ENCODE measurements at places on chromosomes 7 and 10.

DNA sequence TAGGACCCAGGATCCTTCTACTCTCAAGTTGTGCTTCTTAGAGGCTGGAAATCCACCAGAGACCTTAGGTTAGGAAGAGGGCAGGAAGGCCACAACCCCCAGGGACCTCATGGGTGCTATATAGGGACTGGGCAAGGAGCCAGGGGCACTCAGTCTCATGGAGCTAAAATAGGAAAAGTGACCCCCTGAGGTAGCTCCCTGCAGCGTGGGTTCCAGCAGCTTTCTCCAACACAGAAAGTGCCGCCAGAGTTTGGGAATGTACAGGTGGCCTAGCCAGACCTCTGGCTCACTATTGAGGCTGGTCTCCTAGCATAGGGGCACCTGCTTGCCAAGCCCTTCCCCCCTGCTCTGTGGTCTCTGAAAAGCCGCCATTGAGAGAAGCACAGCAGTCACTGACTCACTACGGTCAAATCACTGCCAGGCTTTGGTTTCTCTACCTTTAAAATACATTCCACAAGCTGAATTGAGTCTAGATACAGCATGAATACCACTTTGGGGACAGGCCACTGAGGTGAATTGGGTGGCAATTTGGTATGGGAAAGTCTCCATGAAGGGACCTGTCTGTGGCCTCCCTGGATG, 333.2 kb upstream of the PODXL start:
- no peak for DNase-seq

GRCh38 chr10:119642556-119643111, 8.5 kb upstream of the BAG3 start:
- no peak for DNase-seq

DNA sequence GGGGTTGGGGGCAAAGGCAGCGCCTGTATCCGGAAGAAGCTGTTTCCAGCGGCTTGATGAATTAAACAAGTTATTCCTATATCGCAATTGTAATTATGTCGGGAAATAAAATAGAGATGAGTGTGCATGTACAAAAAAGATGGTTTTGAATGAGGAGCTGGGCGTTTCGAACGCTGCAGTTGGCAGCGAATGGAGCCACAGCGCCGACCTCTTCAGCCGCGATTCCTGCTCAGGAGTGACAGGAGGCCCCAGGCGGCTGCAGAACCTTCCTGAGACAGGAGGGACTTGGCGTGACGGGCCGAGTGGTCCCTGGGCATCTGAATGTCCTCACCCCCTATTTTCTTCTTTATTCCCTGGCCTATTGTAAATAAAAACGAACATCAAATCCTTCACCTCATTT, 184.9 kb downstream of the DNAJB6 start:
- DNase-seq, result no peak

GRCh38 chr10:62016623-62017490, 115.4 kb downstream of the ARID5B start:
- DNase-seq, result no peak

DNA sequence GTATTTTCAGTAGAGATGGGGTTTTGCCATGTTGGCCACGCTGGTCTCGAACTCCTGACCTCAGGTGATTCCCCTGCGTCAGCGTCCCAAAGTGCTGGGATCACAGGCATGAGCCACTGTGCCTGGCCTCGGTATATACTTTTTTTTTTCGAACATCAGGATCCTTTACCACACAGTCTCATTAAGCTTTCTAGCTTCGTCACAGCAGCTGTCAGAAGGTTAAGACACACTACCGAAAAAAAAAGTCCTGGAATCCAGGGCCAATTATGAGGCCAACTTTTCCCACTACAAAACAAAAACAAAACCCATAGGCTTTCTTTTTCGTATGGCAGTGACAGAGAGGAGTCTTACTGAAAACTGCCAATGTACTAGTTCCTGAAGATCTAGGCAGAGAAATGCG, 30.7 kb downstream of the ZC3HC1 start:
- no peak for DNase-seq

- DNase-seq, result no peak
Measured at GRCh38 chr10:60086862-60087261, 180.5 kb upstream of the CCDC6 start.

DNA sequence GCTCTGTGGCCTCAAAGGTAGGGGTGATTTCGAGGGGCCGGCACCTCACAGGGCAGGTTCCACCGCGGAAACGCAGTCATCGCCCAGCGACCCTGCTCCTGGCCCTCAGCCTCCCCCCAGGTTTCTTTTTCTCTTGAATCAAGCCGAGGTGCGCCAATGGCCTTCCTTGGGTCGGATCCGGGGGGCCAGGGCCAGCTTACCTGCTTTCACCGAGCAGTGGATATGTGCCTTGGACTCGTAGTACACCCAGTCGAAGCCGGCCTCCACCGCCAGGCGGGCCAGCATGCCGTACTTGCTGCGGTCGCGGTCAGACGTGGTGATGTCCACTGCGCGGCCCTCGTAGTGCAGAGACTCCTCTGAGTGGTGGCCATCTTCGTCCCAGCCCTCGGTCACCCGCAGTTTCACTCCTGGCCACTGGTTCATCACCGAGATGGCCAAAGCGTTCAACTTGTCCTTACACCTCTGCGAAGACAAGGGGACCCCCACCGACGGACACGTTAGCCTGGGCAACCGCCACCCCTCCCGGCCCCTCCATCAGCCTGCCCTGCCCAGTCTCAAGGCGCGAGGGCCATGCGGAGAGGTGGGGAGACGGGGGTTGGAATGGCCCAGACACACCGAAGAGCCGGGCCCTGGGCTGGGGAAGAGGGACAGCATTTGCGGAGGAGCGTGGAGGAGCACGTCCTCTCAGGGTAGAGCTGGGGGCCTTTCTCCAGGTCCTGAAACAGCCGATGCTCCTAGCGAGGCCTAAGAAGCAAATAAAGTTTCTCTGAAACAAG, 6.0 kb downstream of the SHH start:
- no peak for DNase-seq

DNA sequence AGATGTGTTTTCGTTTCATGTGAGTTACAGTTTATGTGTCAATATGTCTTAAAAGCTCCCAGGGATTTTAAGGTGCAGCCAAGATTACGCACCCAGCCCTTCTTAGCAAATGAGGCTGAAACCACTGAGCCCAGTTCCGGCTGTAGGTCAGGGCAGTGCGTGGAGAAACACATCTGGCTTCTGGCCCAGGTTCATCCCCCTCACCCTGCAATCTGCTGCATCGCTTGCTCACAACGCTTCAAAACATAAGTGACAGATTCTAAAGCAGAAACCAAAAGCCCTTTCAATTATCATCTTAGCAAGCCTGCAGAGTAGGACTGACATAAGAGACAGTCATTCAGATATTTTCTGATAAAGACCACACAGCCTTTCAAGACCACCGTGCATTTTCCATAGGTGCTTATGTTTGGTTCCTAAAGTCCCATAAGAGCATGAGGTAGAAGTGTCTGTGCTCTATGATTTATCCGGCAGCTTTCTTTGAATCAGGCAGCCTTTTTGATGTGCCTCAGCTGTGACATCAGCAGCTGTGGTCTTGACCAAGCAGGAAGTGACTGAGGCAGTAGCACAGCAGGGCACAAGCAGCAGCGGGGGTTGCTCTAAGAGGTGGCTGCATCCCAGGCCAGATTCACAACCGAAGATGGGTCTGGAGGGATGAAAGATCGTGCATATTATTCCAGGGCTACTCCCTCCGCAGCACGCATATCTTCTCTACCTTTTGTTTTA, 72.1 kb upstream of the LYZL2 start:
- no peak for DNase-seq

GRCh38 chr10:51230887-51231585, 156.7 kb downstream of the PRKG1 start:
- DNase-seq, result no peak

DNA sequence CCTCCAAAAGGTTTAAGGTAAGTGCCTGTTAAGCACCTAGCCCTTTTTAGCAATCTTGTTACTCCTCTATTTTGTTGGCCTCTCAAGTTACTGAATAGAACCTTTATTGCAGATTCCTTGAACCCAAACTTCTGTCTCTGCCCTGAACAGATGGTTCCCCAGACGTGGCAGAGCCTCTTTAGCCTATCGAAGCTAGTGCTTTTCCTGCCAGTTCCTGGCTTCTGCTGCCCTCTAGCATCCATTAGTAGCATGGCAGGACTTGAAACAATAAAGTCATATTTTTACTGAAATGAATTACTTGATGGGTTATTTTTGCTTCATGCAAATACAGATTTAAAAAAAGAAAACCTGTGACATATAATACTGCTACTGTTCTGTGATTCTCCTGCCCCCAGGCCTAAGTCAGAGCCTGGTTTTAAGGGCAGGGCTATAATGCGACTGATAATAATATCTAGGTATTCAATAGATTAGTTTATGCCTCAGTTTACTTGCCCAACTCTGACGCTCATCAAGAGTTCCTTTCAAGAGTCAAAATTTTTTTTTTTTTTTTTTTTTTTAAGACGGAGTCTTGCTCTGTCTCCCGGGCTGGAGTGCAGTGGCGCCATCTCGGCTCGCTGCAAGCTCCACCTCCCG, 84.3 kb upstream of the PHF14 start:
- DNase-seq, result peak; percentile 73

- no peak for DNase-seq
Measured at GRCh38 chr10:62017491-62017870, 116.0 kb downstream of the ARID5B start.

- no peak for DNase-seq
Measured at GRCh38 chr10:50927522-50928189, 42.2 kb upstream of the A1CF start.

DNA sequence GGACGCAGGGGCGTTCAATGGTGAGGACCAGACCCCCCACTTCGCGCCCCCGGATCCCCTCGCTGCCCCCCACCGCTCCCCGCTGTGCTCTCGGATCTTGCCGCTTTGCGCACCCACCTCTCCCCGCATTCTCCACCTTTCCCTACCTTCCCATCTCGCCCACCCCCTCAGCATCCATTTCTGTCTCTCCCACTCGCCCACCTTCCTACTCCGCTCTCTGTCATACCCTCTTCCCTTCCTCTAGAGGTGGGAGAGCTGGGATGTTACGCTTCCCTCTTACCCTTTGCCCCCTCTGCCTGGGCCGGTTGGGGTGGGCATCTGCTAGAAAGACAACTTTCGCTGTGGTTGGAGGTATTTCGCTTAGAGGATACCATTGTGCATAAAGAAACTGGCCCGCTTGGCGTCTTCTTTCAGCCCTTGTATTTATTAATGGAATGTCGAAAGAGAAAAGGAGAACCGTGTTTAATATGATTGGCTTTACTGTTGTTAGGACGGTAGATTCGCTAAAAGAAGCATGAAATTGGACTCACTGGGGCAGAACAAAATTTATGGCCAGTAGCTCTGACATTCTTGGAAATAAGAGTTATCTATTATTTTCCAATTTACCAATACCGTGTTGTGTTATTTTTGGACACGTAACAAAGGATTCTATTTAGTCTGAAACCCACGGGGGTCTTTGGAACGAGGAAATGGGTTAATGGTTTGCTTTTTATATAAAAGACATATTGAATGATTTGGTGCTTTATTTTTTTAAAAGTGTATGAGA, 873 bp downstream of the PRKAR2B start:
- peak; percentile 38 for DNase-seq

DNA sequence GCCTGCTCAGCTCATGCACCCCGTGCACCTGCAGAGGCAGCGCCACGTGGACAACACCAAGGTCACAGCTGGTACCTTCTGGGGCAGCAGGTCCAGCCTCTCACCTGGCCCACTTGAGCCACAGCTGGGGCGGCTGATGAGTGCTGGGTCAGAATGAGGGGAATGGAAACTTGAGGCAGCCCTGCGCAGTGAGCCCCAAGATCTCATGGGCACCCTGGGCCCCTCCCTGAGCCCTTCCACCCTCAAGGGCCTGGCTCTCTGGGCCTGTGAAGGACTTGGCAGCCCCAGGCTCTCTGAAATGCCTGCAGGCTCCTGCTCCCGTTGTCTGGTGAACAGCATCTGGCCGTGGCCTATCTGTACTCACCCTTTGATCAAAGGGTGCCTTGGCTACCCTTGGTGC, 112.7 kb downstream of the TCERG1L start:
- no peak for DNase-seq

GRCh38 chr7:121544726-121545125, 148.6 kb upstream of the FAM3C start:
- no peak for DNase-seq

- no peak for DNase-seq
Measured at GRCh38 chr10:37222046-37222445, 96.6 kb downstream of the ANKRD30A start.

- no peak for DNase-seq
Measured at GRCh38 chr10:70167246-70167645, 3.1 kb downstream of the SAR1A start.

DNA sequence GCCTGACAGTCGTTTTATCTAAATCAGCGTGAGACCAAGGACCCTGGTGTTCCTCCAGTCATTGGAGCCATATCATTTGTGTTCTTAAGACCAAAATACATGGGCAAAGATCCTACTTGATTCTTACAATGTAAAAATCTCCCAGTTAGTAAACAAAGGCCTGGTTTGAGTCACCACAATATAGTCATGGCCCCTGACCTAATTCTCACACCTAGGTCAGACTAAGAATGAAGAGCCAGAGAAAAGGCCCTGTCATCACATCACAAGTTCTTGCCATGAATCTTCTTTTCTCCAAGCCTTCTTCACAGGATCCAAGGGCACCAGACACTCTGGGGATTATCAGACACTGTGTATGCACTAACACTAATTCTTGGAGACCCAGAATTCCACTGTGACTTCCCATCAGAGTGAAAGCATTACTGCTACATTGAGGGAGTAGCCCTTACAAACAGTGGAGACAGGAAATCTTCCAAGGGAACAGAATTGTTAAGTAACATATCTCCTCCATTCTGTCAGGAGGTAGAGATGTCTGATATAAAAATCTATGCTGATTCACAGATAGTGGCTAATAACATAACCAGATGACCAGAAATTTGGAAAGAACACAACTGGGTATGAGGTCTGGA, 7.6 kb upstream of the ERVW-1 start:
- DNase-seq, result no peak

DNA sequence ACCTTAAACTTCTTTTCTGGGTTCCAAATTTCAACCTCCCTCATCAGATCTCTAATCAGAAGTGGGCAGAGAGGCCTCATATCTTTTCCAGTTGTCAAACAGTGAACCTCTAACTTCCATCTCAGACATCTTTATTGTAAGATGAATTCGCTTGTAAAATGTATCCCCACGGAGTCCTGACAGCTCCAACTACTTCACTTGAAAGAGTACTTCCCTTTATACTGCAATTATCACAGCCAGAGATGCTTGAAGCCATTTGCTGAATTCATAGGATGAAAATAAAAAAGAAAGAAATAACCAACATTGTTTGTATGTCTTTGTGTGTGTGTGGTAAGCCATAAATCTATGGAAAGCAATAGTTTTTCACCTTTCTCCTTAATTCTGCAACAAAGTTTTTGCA, 175.2 kb downstream of the GRM3 start:
- no peak for DNase-seq

DNA sequence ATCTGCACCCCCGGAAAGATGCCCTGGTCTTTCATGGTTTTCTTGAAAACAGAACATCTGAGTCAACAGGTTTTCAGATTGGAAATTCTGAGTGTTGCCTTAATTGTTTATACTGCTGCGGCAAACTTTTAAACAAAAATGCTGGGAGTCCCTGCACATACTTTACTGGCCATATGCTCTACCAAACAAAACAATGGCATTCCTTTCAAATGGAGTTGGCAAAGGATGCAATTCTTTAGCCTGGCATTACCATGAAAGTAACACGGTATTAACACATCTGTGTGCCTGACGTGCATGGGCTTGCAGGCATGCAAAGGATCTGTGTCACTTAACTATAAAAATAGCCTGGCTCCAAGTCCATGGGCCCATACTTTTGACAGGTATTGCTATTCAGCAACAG, 4.2 kb downstream of the INHBA start:
- no peak for DNase-seq

Data from NCI-H1105 treated with DMSO at 0.1 percent for 48 hours (cell line).